ENCODE measurements at places on chromosomes 4 and X.

DNA sequence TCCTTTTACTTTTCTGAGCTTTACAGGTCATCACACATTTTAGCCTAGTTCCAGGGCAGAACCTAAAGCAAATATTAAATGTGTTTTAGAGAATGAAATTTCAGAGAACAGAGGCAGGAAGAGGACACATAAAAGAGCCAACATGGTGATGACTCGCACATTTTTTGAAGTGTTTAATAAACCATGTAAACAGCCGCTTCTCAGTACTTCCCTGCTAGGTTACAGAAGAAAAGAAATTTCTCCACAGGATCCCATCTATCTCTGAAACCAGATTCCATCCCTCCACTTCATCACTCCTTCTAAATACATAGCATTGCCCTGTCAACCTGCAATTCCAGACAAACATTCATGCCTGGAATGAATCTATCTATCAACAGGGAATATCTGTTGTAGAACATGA lies 949.5 kb upstream of the PCDH7 start:
- no peak for DNase-seq

DNA sequence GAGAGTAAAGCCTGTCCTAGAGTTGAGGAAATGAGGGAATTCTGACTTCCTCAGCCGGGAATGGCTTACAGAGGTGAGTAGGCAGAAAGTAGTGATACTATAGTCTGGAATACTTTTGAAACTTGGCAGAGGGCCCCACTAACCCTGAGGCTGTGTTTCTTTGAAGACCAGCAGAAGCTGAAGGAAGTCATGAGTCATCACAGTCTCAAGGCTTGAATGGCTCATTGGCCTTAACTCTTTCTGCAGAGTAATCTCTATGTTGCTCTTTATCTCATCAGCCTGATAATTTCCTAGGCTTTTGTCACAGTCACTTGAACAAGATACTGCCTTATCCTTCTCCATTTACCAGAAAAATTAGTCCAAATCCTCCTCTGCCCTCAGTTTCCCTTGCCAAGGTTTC lies 80.8 kb downstream of the ANKRD50 start:
- peak; percentile 99 for DNase-seq

DNA sequence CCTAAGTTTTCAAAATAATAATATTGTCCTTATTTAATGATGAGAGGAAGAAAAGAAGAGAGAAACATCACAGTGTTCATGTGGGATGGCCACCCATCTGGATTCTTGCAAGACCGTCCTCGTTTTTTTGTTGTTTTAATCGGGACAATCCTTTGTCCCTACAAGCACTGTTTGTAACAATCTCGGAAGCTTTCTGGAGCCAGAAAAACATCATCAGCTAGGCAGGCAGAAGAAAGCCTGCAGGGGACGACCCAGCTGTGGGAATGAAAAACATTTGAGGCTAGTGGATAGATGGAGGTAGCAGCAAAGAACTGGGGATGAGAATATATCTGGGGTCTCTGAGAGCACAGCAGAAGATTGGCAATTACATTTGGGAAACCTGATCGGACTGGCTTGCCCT lies 105.6 kb downstream of the DKK2 start:
- DNase-seq: no peak

GRCh38 chr4:124157396-124158083 lies 555.0 kb downstream of the ANKRD50 start:
- no peak for DNase-seq

GRCh38 chr4:155769090-155769489 lies 10.3 kb downstream of the GUCY1B1 start:
- DNase-seq: no peak

GRCh38 chr4:6710996-6711395 lies 1.3 kb upstream of the MRFAP1L1 start:
- no peak for DNase-seq

DNA sequence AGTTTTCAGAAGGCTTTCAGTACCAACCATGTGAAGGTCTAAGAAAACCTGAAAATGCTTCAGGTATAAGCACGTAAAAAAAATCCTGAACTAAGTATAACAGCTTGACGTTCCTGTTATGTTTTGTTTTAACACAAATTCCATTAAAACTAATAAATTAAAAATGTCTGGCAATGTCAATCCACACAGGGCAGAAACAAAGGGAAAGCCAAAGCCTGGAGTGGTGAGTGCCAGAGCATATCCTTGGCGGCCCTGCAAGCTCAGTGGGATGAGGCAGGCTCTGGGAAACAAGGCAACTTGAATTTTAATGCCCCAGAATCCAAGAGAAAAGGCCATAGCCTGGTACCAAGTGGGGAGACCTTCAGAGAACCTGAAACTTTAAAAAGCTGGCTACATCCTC lies 78.2 kb downstream of the EPHA5 start:
- no peak for DNase-seq

DNA sequence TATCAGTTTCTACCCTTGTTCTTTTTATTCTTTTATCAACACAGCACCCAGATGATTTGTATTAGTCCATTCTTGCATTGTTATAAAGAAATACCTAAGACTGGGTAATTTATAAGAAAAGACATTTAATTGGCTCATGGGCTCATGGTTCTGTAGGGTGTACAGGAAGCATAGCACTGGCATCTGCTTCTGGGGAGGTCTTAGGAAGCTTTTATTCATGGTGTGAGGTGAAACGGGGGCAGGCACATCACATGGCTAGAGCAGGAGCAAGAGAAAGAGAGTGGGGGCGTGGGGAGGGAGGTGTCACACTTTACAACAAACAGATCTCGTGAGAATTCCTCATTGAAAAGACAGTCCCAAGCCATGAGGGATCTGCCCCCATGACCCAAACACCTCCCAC lies 285.3 kb downstream of the SMARCA1 start:
- DNase-seq: no peak

GRCh38 chr4:185772391-185773093 lies 39.5 kb downstream of the SORBS2 start:
- DNase-seq: no peak

GRCh38 chr4:90211174-90211573 lies 84.0 kb downstream of the CCSER1 start:
- no peak for DNase-seq

- DNase-seq: no peak
Measured at GRCh38 chrX:56762220-56762619, 33.2 kb downstream of the NBDY start.

Measured in kidney capillary endothelial cell (primary cell).